ENCODE measurements at places on chromosomes 13 and 19.

- DNase-seq, result no peak
These were observed at the start of gene SIGLEC6 for GRCh38 chr19:51531349-51532315. Gene SIGLEC6, minus strand, starts transcription at chr19:51531670. Its CDS starts 22 bp downstream, at chr19:51531648.

DNA sequence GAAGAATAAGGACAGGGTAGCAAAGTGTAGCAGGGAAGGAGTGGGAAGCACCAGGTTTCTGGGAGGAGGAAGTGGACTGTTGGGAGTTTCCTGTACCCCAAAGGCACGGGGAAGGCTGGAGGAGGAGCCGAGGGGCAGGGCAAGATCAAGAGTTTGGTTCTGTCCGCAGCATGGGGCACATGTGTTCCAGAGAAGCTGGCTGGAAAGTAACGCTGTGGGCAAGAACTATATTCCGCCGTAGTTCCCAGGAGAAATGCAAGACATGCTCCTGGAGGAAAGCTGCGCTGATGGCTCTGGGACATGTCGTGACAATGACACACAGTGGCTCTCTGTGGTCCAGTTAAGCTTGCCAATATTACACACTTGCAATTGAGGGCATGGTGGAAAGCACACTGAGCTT, 51.7 kb upstream of the KPNA3 start:
- no peak for DNase-seq

DNA sequence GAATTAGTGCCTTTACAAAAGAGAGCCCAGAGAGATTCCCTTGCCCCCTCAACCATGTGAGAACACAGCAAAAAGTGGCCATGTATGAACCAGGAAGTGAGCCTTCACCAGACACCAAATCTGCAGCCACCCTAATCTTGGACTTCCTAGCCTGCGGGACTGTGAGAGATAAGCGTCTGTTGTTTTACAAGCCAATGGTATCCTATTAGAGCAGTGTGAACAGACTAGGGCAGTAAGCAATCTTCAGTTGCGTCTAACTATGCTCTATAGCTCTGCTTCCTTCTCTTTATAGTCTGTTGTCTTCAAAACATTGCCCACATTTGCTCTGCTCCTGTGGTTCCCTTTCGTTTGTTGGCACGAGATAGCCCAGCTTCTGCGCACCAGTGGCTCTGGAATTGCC, 109.5 kb upstream of the FNDC3A start:
- no peak for DNase-seq

- no peak for DNase-seq
These were observed 66.3 kb upstream of the MCF2L start for GRCh38 chr13:112902669-112903068.

GRCh38 chr13:33582121-33582520, 235.8 kb upstream of the RFC3 start:
- DNase-seq, result no peak

GRCh38 chr19:1225440-1226226, 12.2 kb downstream of the CBARP start:
- DNase-seq, result no peak

DNA sequence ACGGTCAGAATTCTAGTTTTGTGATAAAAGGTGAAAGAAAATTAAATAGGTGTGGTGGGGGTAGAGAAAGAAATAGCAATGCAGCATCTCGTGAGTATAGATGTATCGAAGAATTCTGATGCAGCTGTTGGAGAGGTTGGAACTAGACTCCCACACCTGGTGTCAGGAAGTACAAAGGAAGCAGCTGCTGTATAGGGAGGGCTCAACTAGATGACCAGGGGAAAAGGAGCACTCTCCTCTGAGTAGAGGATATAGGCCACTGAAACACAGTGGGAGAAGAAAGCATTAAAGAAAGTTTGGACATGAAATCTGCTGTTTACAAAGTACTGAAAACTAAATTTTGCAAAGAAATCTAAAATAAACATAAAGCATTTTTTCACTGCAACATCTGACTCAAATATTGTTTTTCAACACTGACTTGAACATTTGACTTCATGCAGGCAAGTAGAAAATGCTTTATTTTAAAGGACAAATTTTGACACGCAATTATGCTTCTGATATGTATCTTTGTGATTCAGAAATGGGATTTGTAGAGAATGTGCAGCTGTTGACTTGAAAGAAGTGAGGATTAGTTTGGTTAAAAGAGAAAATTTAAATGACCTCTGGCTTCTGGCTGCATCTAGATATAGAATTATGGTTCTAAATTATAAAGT, 82.2 kb downstream of the MIPEP start:
- no peak for DNase-seq

GRCh38 chr13:40141859-40142555, 486.5 kb downstream of the COG6 start:
- DNase-seq, result no peak

- no peak for DNase-seq
These were observed 280.2 kb upstream of the EDNRB start for GRCh38 chr13:78198821-78199220.

- no peak for DNase-seq
These were observed 44.8 kb downstream of the SIPA1L3 start for GRCh38 chr19:37951816-37952210.

GRCh38 chr19:27759896-27760295, 1453.1 kb downstream of the UQCRFS1 start:
- DNase-seq, result no peak

DNA sequence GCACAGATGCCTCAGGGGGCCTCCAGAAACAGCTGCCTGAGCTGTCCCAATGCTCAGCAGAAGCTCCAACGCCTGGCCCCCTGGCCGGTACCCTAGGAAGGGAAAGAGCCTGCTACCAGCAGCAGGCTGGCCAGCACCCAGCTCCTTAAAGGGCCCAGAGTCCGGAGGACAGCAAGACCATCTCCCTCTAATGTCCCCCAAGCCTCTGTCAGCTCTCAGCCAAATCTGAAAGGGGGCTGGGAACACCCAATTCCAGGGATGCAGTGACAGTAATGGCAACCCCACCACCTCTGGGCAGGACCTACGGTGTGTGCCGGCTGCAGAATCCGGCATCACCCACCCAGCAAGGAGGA, 4.2 kb downstream of the PPP6R1 start:
- DNase-seq, result no peak

DNA sequence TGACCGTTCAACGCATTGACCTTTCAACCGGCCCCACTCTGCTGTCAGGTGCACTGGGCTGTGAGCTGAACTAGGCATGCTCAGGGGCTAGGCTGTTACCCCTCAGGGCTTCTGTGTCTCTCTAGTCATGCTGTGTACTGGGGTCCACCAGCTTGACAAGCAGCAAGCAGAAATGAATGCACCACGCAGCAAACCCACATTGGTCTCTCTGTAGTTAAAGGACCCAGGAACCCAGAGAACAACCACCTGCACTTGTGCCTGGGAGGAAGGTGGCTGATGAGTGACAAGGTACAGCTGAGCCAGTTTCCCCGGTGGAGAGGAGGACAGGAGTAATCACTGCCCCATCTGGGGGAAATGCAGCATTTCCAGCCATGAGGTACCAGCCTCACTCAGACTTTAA, 159.9 kb downstream of the USP12 start:
- DNase-seq, result no peak

DNA sequence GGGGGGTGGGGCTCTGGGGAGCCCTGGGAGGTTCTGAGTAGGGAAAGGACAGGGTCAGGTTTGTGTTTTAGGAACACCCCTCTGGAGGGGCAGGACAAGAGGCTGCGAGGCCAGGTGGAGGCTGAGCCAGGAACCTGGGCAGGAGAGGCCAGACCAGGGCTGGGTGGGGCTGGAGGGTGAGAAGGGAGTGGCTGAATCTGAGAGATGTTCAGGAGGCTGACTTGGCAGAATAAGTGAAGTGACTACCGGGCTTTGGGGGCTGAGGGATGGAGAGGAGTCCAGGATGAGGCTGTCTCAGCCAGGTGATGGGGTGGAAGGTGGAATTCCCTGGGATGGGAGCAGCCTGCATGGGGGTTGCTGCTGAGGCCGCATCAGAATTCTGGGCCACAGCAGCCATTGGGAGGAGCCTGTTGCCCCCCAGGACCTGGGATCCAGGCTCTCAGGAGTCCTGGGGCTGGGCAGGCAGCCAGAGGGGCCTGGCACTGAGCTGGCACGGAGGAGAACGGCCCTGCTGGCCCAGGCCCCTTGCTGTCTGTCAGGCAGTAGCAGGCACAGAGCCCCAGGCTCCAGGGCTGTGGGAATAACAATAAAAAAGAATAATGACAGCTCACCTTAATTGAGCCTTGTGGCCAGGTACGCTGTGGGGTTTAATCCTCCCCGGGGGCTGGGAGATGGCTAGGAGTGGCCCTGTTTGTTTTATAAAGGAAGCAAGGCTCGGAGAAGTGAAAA, 3.3 kb downstream of the PPP5C start:
- DNase-seq, result no peak

DNA sequence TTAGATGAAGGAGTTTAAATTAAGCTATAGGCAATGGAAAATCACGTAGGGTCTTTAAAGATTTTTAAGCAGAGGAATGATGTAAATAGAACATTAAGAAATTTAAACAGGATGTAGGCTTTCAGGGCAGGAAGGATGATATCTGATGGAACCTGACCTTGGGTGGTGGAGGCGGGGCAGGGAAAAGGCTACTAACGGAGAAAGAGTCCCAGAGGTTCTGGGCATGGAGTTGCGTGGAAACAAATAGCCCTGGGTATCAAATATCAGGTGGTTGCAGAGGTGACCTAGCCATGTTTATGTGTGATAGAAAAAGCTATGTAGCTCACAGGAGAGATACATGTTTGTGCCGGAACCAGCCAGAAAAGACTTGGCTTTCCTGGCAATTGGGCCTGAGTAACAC, 7.8 kb upstream of the CDK8 start:
- no peak for DNase-seq

GRCh38 chr19:13024126-13024950, 29.1 kb downstream of the NFIX start:
- no peak for DNase-seq

Data from SK-N-DZ (cell line).